Small intestine (tissue), 16 donors: ENCODE measurements at places on chromosomes 2 and 18. TPM values are rescaled to one million over a fixed set of nuclear protein-coding genes. Genes with fewer than 3 reads are reported as not detected.

The XDH gene
- 115 TPM for polyA plus RNA-seq

The MATN3 gene
- 1.0 TPM for polyA plus RNA-seq

The CREG2 gene
- polyA plus RNA-seq = not detected

The ATP6V1C2 gene
- 0.54 TPM for polyA plus RNA-seq

The FZD7 gene
- 1.6 TPM for polyA plus RNA-seq

The AGFG1 gene
- 59.4 TPM for polyA plus RNA-seq

DNA sequence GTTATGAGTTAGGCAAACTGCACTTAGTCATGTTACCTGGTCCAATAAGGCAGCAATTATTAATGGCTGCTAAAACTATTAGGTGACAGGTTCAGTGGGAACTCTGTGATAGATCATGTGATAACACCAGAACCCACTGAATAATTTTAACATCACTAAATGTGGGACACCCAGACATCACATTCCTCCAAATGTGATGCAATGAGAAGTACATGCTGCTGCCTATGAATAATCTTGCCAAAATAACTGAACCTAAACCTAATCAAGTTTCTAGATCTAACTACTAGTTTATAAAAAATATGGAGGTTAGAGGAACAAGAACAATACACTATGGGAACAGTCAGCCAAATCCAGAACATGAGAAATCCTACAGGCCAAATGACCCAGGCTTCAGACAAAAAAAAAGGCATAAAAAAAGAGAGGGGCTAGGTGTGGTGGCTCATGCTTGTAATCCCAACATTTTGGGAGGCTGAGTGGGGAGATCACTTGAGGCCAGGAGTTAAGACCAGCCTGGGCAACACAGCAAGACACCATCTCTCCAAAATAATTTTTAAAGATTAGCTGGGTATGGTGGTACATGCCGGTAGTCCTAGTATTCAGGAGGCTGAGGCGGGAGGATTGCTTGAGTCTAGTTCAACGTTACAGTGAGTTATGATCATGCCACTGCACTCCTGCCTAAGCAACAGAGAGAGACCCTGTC lies 7.0 kb upstream of the ACTR2 start:
- DNase-seq = no peak
- no peaks in the 10 kb centered on the region for H3K27me3 ChIP-seq
- no peaks in the 10 kb centered on the region for H3K4me1 ChIP-seq

GRCh38 chr18:61333271-61333745 lies at the start of gene CDH20:
TSS of gene CDH20 (plus strand) at chr18:61333430.
- no peaks in the 10 kb centered on the region for H3K36me3 ChIP-seq
- peaks cover 16% of the 10 kb centered on the region for H3K27me3 ChIP-seq
- H3K4me3 ChIP-seq = no peak within 1 kb of the TSS
- H3K27ac ChIP-seq = no peak within 1 kb of the TSS

DNA sequence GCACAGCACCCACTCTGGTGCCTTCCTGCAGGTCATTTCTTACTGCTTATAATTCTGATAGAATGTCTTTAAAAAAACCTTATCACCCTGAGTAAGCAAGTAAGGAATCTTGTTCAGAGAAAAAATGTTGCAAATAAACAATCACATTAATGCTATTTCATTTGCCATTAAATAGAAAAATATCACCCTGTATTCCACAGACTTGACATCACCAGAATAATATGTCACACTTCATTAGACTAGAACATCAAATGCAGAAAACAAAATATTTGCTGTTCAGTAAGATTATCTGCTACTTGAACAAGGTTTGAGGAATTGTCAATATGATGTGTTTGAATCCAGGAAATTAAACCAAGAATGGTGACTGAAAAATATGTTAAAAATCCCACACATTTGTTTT lies 236.6 kb upstream of the MMADHC start:
- H3K27ac ChIP-seq = no peak overlapping the region
- no peaks in the 10 kb centered on the region for H3K4me1 ChIP-seq
- H3K36me3 ChIP-seq = no peaks in the 10 kb centered on the region
- H3K27me3 ChIP-seq = no peaks in the 10 kb centered on the region

GRCh38 chr2:20953146-20953824 lies 90.6 kb downstream of the APOB start:
- no peaks in the 10 kb centered on the region for H3K36me3 ChIP-seq
- no peaks in the 10 kb centered on the region for H3K27me3 ChIP-seq
- H3K27ac ChIP-seq = no peak overlapping the region
- DNase-seq = no peak
- no peaks in the 10 kb centered on the region for H3K4me1 ChIP-seq

- no peak overlapping the region for H3K4me3 ChIP-seq
- H3K36me3 ChIP-seq = no peaks in the 10 kb centered on the region
- DNase-seq = no peak
Observed at GRCh38 chr18:51188024-51188701, 9.3 kb downstream of the MEX3C start.

DNA sequence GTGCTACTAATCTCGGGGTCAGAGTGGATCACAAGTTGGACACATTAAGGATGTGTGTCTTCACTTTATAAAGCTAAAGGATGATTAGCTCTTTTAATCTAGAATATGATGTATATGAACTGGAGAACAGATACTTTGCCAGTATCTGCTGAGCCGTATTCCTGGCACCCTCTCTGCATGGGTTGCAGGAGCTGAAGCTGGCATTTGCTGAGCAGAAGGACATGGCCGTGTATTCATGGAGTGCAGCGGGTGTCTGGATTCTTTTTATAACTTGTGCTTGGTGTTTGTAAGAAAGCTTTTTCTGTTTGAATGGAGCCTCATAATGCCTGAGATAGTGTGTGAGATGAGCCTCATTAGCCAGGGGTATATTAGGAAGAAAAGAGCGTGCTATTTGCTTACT lies 103.9 kb upstream of the MCFD2 start:
- no peak overlapping the region for H3K4me3 ChIP-seq

DNA sequence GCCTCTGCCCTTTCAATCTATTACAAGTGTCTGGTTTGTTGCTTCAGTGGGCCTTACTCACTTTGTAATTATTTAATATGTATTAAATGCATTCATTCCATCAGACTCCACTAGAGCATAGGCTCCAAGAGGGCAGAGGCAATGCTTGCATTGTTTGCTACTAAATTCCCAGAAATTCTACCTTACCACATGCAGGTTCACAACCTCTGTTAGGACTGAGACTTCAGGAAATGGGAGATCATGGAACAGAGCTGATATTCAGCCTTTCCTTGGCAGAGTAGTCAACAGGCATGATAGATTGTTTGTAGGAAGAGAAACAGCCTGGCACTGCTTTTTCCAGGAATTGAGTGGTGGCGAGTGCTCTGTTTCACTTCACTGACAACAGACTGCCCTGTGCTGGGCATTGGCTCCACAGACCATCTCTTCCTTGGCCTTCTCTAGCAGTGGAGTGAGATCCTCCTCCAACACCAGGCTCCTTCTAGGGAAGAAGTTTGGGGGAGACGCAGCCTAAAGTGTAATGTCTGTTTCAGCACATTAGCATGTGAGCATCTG lies 6.2 kb upstream of the MATN3 start:
- H3K4me3 ChIP-seq = no peak overlapping the region
- H3K4me1 ChIP-seq = no peaks in the 10 kb centered on the region
- no peaks in the 10 kb centered on the region for H3K36me3 ChIP-seq
- no peaks in the 10 kb centered on the region for H3K27me3 ChIP-seq

DNA sequence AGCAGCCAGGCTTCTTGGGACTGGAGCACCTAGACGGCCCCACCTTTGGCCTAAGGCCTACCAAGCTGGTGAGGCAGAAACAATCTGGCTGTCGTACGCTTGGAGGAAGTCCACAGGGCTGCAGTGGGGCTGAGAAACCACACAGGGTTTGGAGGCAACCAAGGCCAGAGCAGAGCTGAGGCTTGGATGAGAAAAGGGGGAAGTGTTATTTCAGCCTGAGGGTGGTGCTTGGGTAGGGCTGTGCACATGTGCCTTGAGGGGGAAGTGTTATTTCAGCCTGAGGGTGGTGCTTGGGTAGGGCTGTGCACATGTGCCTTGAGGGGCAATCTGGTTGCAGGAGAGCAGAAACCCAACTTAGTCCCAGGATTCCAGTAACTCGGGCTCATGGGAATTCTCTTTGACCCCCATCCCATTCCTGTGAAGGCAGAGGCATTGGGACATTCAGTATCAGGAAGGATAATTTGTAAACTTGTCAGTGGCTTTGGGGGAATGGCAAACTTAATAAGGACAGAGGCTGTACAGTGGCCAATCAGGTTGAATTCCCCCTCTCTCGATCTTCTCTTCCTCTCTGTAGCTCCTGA lies 971 bp upstream of the FBXO41 start:
- H3K4me1 ChIP-seq = no peaks in the 10 kb centered on the region
- no peaks in the 10 kb centered on the region for H3K36me3 ChIP-seq
- DNase-seq = no peak
- H3K27me3 ChIP-seq = peaks cover 56% of the 10 kb centered on the region

- peak overlapping the region; percentile 63 for H3K27ac ChIP-seq
- peak overlapping the region; percentile 74 for H3K4me3 ChIP-seq
- H3K27me3 ChIP-seq = no peaks in the 10 kb centered on the region
Observed at GRCh38 chr2:30446602-30447148, 371 bp upstream of the LCLAT1 start.

- DNase-seq = no peak
- no peak overlapping the region for H3K4me3 ChIP-seq
- no peaks in the 10 kb centered on the region for H3K27me3 ChIP-seq
- H3K27ac ChIP-seq = no peak overlapping the region
- H3K36me3 ChIP-seq = no peaks in the 10 kb centered on the region
Observed at GRCh38 chr2:215479536-215480240, 43.8 kb upstream of the FN1 start.

GRCh38 chr18:38923126-38923525 lies 1357.5 kb upstream of the CELF4 start:
- no peak overlapping the region for H3K4me3 ChIP-seq
- no peak overlapping the region for H3K27ac ChIP-seq
- H3K36me3 ChIP-seq = no peaks in the 10 kb centered on the region
- no peak for DNase-seq
- no peaks in the 10 kb centered on the region for H3K27me3 ChIP-seq
- H3K4me1 ChIP-seq = no peaks in the 10 kb centered on the region

DNA sequence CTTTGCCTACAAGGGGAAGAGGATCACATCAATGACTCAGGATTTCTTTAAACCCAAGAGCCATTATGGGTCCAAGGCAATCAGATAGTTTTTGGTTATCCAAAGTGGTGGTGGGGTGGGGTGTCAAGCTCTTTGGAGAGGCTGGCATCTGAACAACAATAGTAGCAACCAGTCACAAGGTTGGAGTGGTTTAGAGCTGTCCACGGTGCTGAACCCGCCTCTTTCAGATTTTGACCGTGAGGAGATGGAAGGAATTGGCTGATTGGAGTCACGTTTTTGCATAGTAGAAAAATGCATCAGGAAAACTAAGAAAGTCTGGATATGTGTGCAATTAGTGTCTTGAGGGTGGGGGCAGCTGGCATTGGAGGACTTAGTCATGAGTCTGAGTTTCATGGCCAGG lies 159.9 kb downstream of the LOXHD1 start:
- H3K27me3 ChIP-seq = no peaks in the 10 kb centered on the region
- no peaks in the 10 kb centered on the region for H3K36me3 ChIP-seq
- no peaks in the 10 kb centered on the region for H3K4me1 ChIP-seq
- no peak overlapping the region for H3K4me3 ChIP-seq
- no peak for DNase-seq
- no peak overlapping the region for H3K27ac ChIP-seq

GRCh38 chr2:217090024-217090473 lies 230.2 kb upstream of the TNP1 start:
- no peak overlapping the region for H3K27ac ChIP-seq
- H3K27me3 ChIP-seq = no peaks in the 10 kb centered on the region
- DNase-seq = no peak
- H3K4me3 ChIP-seq = no peak overlapping the region
- H3K4me1 ChIP-seq = no peaks in the 10 kb centered on the region
- no peaks in the 10 kb centered on the region for H3K36me3 ChIP-seq

DNA sequence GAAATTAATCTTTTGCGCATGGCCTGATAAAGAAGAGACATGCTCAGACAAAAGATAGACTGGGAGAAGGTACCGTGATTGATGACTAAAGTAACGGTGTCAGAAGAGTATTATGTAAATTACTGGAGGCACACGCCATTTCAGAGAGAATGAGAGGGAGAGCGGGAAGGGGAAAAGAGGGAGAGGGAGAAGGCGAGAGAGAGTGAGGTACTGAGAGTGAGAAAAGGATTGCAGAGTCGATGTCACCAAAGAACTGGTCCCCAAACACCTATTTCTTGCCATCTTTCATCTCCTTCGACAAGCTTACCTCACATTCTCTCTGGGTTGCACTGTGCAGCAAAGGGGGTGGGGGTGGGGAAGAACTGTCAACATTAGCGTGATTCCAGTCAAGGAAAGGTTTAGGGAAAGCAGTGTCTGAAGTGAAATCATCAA lies 673.7 kb downstream of the BCL11A start:
- H3K4me1 ChIP-seq = no peaks in the 10 kb centered on the region
- no peaks in the 10 kb centered on the region for H3K36me3 ChIP-seq

GRCh38 chr2:67727623-67728022 lies 330.5 kb downstream of the ETAA1 start:
- no peaks in the 10 kb centered on the region for H3K4me1 ChIP-seq
- no peak for DNase-seq
- no peak overlapping the region for H3K27ac ChIP-seq
- no peak overlapping the region for H3K4me3 ChIP-seq

- H3K4me1 ChIP-seq = peaks cover 1% of the 10 kb centered on the region
- peaks cover 92% of the 10 kb centered on the region for H3K36me3 ChIP-seq
- no peak overlapping the region for H3K4me3 ChIP-seq
Observed at GRCh38 chr2:127054996-127055785, 51.8 kb downstream of the BIN1 start.

- H3K27ac ChIP-seq = peak overlapping the region; percentile 96
- peak; percentile 80 for DNase-seq
- H3K4me3 ChIP-seq = no peak overlapping the region
- no peaks in the 10 kb centered on the region for H3K36me3 ChIP-seq
- H3K27me3 ChIP-seq = no peaks in the 10 kb centered on the region
Observed at GRCh38 chr2:120230515-120231471, 7.6 kb upstream of the TMEM185B start.
